ENCODE measurements at places on chromosomes 12 and 14.

DNA sequence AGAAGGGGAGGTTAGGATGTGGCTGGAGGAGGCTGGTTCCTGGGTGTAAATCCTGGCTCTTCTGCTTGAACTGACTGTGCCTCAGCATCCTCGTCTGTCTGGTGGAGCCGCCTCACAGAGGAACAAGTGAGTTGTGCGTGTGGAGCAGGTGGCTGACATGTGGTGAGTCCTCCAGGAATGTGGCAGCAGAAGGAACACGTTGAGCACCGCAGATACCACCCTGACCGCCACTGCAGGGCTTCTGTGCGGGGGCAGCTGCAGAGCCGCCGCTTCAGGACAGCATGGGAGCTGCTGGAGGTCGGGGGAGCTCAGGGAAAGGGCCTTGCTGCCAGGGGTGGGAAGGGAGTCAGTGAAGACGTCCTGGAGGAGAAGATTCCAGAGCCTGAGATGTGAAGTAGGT, 48.9 kb downstream of the TRAF3 start:
- DNase-seq = no peak

DNA sequence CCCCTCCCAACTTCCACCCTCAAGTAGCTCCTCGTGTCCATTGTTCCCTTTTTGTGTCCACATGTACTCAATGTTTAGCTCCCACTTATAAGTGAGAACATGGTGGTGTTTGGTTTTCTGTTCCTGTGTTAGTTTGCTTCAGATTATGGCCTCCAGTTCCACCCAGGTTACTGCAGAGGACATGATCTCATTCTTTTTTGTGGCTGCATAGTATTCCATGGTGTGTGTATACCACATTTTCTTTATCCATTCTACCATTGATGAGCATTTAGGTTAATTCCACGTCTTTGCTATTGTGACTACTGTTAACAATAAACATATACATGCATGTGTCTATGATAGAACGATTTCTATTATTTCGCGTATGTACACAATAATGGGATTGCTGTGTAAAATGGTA, 362.6 kb downstream of the TMTC2 start:
- DNase-seq = no peak

DNA sequence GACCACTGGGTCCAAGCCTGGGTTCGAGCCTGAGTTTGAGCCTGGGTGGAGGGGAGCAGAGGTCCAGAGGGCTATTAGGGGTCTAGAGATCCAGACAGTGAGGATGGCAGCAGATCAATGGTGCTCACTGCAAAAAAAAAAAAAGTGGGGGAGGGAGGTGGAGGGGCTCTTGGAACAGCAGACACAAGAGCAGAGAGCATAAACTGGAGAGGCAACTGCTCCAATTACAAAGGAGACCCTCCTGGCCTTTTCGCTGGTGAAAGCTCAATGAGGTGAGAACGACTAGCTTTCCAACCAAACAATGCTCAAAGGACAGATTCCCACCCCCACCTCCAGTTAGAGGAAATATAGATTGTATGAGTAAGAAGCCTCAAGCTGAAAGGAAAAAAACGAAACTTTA, 124.2 kb upstream of the TSPAN8 start:
- no peak for DNase-seq

DNA sequence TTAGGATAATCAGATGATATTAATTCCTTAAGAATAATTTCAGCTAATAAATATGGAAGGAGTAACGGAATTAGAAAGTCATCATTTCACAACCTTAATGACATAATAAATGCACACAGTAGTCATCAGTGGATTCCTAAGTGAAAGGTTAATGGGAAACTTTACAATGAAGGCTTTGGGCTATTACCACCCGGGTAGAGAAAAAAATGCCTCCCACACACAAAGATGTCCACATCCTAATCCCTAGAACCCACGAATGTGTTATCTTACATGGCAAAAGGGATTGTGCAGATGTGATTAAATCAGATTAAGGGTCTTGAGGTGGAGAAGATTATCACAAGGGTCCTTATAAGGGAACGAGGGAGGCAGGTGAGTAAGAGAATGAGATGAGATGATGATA, 5.6 kb downstream of the TMED10 start:
- no peak for DNase-seq

- peak; percentile 99 for DNase-seq
These were observed at the start of gene CGRRF1 for GRCh38 chr14:54509546-54510501. CGRRF1 (plus strand) TSS chr14:54509906; CDS start chr14:54509960, 54 bp downstream.

Data from GM10248 (cell line).